ENCODE measurements at places on chromosomes 5 and 9.

- peak; percentile 36 for DNase-seq
These were observed at the start of gene PRRX2 for GRCh38 chr9:129665389-129665775. Gene PRRX2 (plus strand): TSS chr9:129665647. CDS start chr9:129665868, 221 bp downstream.

- DNase-seq: no peak
These were observed 35.9 kb upstream of the PUM3 start for GRCh38 chr9:2879803-2880202.

DNA sequence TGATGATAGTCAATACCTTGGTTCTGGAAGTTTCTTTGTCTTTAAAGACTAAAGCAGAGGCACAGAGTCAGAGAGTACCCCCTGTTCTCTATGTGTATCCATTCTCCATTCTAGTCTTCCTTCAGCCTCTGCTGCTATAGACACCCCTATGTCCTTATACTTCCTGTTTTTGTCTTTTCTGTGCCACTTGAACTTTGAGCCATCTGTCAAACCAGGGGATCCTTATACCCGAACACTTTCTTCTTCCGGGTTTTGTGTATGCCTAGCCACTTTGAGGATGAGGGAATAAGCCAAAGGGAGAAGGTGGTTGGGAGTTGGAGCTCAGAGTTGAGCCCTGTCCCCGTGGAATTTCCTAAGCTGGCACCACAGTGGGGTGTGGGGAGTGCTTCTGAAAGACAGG is 61.1 kb upstream of the IL6ST start:
- no peak for DNase-seq

- no peak for DNase-seq
These were observed 11.0 kb upstream of the RNU6ATAC start for GRCh38 chr9:134175291-134175807.

GRCh38 chr5:59711310-59711709 is 182.2 kb downstream of the PDE4D start:
- no peak for DNase-seq

DNA sequence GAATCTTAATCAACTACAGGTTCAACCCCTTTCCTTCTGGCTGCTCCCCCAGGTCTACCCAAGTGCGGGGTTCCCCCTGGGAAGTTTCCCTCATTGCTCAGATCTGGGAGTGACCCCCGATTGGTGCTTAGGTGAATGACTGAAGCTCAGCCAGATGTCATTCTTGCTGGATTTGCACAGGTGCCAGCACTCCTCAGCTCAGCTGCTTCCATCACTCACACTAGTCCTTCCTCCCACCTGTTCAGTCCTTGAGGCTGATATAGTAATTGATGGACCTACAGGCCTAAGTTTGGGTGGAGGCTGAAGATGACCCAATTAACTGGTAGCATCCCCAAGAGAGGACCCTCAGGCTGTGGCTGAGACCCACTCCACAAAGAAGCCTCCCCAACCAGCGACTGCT is 32.9 kb downstream of the PRLR start:
- no peak for DNase-seq

- no peak for DNase-seq
These were observed 6.1 kb upstream of the NRARP start for GRCh38 chr9:137308057-137308619.

DNA sequence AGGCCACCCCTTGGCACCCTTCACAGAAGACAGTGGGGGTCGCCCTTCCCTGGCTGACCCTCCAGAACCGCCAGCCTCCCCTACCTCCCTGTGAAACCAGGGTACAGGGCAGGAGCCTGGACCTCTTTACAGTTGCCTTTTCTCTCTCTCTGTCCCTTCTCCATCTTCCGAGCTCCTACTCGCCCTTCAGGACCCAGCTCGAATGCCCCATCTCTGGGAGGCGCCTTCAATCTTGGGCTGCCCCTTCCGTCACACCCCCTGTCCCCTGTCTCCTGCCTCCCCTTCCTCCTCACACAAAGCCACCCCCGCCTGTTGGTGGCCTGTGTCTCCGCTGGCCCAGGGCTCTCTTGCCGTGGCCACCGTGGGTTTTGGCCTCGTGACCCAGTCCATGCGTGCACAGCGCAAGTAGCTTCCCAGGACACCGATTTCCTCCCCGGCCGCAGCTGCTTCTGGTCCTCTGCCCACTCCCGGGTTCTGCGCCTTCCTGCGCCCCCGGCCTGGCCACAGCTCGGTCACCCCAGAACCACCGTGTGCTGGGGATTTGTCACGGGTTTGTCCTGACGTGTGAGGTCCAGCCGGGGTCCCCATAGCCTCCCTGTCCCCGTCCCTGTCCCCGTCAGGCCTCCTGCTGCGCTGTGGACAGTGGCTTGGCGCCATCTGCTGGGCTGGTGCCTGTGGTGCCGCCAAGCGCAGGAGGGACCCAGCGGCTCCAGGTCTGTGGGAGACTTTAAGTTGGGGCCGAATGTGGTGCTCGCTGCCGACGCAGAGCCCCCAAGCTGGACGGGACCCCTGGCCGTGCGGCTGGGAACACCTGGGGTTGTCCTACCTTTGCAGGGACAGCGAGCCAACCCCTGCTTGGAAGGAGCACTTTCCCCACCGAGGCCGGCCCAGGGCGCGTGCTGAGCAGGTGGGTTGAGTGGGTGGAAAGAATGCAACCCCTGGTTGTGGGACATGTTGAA is 4.0 kb upstream of the TMEM250 start:
- DNase-seq: no peak

- DNase-seq: no peak
These were observed 83.7 kb downstream of the HOMER1 start for GRCh38 chr5:79430196-79430595.

DNA sequence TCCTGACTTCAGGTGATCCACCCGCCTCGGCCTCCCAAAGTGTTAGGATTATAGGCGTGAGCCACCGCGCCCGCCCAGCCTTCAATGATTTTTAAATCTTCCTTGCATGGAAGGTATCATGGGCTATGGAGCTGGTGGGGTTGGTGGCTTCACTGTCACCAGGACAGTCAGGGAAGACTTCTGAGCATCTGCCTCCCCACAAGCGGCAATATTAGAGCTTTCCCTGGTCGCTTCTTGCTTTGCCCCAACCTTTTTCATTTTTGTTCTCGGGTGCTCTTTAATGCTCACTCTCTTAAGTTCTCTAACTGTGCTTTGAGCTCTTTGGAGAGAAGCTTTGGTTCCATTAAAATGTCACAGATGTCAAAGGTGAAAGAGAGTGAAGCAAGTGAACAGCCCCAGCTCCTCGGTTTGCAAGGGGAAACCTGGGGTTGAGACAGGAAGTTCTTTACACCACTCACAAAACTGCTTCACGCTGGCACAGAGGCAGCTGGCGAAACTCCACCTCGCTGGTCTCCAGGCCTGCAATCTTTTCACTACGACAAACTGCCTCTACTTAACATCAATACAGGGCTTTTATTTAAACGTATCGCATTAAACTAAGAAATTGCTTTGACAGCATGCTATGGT is 142.5 kb upstream of the RETREG1 start:
- no peak for DNase-seq

DNA sequence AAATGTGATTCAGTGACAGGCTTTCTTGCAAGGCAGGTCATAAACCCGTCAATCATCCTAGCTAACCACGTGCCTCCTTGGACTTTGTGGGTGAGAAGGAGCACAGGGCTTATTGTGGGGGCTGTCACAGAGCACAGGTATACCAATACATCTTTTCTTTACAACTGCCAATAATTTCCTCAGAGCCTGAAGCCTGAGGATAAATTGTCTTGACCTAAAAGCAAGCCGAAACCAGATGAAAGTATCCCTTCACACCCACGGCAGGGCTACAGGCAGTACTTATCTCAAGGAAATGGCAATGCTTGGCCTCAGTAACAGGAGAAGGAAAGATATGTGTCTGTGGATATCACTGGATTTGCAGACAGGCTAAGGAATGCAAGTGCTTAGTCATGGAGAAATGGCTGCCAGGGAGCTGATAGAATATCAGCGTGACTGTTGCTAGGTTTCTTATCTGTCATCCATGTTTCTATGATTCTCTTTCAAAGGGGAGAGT is 90.3 kb upstream of the ZNF366 start:
- DNase-seq: peak; percentile 68

DNA sequence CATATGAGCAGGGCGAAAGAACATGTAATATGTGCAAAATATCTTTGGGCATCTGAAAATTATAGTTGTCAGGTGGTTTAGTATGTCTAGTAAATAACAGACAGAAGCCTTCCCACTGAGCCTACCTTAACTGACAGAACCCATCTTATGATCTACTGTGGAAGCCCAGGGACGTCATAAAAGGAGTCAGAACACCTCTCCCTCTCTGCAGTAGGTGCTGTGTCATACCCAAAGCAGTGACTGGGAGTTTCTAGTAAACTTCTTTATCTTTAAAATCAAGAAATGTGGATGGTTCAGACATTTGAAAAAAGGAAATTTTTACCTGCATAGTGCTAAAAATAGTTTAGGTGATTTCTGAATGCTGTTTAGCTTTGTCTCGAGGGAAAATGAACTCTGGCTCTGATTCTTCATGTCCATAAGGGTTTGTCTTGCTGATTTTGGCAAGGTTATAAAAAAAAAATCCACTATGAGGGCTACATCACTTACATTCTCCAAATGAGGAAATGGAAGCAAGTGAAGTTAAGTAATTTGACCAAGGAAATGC is 104.0 kb downstream of the NUDT12 start:
- no peak for DNase-seq

GRCh38 chr5:27727254-27727653 is 688.9 kb upstream of the CDH9 start:
- DNase-seq: no peak

DNA sequence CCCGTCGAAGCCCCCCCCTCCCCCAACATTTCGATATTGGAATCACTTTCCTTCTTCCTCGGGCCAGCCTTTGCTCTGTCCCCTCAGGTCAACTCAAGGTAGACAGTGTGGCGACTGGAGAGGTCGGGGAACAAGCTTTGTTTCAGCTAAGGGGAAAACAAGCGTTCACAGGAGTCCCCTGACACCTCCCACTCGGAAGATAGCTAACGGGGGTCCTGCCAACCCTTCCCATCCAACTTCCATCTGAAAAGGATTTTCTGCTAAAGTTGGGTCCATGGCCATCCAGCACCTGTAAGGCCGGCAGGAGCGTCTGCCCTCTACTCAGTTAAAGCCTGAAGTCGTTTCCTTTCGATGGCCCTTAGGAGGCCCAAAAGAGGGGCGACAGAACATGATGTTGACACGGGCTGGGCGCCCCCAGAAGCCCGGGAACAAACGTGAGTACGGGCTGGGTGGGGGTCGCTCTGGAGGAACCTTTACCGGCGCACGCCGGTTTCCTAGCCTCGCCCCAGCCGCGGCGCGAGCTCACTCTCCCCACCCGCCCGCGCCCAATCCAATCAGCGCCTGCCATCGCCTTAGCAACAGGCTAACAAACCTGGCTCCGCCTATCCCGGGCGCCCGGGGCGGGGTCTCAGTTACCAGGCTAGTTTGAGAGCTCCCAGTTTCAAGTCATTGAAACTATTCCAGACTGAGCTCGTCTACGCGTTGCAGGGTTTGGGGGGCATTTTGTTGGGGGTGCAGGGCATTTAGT is 2.5 kb downstream of the ARRDC3 start:
- peak; percentile 94 for DNase-seq

DNA sequence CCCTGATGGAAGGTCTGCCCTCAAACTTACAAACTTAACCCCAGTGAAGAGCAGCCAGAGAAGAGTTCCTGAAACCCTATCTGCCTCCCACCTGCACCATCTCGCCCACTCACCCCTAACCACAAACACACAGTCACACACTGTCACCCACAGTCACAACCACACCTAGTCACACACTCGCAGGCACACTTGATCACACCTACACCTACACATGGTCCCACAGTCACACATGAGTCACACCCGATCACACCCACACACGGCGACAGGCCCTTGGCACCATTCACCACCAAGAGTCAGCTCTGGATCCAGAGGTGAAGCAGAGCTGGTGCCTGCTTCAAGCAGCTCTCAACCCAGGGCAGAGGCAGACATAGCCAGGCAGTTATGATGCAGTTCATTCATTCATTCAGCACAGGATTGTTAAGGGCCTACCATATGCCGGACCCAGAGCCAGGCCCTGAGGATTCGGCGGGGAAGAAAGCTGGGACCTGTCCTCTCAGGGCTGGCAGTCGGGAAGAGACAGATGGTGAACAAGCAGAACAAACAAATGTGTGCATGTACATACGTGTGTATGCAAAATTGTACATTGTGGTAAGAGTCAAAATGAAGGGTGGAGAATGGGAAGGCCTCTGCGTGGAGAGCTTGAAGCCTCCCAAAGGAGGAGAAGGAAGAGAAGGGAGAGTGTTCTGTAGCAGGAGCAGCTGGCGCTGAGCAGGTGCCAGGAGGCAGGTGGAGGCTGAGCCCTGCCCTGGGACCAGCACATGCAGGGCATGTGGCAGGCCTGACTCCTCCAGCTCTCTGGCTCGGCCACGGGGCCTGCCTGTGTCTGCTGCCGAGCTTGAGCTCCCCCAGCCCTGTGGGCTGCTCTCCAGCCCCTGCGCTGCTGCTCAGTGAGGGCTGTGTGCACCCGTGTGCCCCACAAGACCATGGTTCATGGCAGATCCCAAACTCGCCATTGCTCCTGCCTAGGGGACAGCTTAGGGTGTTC is 6.4 kb downstream of the TSPAN17 start:
- DNase-seq: no peak

DNA sequence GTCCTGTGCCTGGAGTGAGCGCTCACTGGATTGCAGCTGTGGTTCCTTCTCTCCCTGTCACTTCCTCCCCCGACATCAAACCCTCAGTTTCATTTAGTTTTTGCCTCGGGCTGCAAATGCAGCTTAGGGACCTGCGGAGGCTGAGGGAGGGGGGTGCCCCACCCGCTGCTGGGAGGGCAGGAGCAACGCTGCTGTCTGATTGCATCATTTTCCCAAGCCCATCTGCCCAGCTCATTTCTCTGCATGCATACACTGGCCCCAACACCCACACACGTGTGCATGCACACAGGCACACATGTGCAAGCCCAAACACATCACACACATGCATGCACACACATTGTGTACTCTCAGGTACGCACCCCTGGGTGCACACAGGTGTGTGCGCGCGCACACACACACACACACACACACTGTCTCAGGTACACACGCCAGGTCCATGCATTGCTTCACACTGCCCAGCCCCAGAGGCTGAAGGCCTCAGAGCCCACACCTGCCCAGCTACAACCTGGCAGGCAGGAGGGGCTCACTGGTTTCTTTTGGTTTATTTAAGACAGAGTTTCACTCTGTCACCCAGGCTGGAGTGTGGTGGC is 3.4 kb downstream of the ASS1 start:
- peak; percentile 73 for DNase-seq

- DNase-seq: no peak
These were observed 18.3 kb upstream of the TERT start for GRCh38 chr5:1312993-1313833.

- DNase-seq: no peak
These were observed 103.7 kb downstream of the FEM1C start for GRCh38 chr5:115440782-115441451.

GRCh38 chr5:56326116-56326515 is 93.0 kb upstream of the ANKRD55 start:
- DNase-seq: no peak

GRCh38 chr9:131714821-131715220 is 25.1 kb downstream of the RAPGEF1 start:
- DNase-seq: no peak

Measured in fibroblast of the conjunctiva (primary cell).